Stimulated activated CD4-positive, alpha-beta T cell treated with anti-CD3 and anti-CD28 coated beads, Interleukin-2, amount 100 ng/mL, for 48 hours (primary cell): ENCODE measurements at places on chromosomes 1 and 21.

DNA sequence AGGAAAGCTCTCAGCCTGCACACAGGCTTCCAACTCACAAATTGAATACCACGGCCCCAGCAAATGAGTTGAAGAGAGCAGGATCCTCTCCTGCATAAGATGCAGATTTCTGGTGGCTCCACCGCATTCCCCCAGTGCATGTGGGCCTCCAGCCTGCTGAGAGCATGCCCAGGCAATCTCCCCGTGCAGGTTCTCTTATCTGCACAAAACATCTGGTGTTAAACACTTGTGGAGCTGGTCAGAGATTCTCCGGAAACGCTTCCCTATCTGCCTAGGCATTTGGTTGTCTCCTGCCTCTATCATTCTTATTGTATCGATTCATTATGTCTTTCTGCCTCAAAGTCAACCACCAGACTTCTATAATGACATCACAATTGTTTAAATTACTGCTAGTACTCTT is 1349.0 kb upstream of the B3GALT2 start:
- DNase-seq, result no peak

GRCh38 chr1:53755874-53756273 is 16.9 kb upstream of the GLIS1 start:
- DNase-seq, result no peak

GRCh38 chr1:23554127-23554480 is 5.2 kb downstream of the ID3 start:
- DNase-seq, result no peak

DNA sequence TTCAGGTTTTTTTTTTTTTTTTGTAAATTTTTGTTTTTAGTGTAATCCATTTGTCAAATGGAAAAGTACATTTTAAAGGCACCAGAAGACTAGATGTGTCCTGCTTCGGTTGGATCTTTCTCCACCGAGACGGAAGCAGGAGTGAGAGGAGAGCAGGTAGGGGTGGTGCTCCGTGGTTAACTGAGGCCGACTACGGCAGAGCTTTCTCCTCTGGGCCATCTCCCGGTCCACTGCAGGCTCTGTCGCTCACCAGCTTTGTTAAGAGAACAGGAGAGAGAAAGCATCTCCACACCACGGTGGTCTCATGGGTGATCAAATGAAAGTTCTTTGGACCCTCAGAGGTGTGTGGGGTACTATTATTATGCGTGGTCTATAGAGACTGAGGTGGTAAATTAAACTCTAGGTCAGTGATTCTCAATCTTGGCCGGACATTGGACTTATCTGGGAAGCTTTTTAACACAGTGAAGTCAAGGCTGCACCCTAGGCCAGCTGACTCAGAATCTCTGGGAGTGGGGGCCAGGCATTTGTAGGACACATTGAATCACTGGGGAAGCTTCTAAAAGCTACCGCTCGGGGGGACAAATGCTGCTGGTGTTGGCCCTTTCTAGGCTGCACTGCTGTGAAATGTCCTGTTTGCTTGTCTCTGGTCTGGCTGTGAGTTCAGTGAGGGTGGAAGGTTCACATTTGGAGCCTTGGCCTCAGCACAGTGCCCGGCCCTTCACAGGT is 25.0 kb downstream of the ABCA4 start:
- DNase-seq, result no peak

DNA sequence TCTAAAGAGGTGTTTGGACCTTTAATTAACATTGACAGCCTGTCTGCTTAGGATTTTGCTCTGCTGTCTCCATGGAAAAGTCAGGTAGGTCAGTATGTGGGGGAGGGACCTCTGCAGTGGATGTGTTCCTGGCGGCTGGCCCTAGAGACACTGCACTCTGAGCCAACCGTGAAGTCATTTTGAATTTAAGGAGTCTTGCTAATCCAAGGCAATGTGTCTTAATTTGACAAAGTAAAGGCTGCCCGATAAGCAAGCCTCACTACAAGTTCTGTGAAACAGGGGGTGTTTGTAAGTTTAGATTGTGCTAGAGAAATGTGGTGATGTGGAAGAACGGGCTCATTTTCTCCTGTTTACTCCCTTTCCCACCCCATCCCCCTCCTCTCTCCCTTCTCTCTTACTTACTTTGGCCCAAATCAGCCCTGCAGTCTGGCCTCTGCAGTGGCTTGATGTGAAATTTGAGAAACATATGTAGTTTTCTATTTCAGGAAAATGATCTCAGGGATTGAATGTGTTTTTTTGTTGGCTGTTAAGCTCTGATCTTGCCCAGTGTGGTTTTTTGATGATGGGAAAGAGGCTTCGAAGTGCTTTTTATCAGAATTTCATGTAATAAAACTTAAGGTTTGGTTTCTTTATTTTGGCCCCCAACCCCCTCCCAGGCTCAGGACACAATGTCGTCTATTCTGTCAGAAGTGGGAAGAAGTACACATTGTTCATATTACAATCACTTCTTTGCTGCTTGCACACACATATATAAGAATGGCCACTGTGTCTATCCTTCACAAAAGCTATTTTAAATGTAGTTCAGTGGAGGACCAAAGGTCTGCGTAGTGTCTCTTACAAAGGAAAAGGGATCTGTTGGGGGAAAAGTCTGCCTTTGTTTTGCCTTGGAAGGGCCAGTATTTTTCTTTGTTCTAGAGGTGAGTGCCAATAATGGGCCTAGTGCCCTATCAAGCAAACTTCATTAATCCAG is 96.6 kb downstream of the FGGY start:
- no peak for DNase-seq

DNA sequence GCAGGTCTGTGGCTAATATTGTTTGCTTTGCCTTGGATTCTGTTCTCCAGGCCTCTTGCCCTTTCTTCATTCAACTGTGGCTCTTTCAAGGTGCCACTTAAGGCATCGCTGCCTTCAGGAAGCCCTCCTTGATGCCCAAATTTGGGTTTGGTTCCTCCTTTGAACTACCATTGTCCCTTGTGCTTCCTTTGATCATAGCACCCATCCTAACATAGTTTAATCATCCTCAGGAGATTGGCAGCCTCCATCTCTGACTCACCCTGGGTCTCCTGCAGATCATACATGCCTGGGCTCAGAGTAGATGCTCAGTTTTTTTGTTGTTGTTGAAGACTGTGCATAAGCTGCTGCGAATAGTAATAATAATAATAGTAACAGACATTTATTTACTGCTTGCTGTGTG is 54.4 kb upstream of the ACOT11 start:
- DNase-seq, result no peak

DNA sequence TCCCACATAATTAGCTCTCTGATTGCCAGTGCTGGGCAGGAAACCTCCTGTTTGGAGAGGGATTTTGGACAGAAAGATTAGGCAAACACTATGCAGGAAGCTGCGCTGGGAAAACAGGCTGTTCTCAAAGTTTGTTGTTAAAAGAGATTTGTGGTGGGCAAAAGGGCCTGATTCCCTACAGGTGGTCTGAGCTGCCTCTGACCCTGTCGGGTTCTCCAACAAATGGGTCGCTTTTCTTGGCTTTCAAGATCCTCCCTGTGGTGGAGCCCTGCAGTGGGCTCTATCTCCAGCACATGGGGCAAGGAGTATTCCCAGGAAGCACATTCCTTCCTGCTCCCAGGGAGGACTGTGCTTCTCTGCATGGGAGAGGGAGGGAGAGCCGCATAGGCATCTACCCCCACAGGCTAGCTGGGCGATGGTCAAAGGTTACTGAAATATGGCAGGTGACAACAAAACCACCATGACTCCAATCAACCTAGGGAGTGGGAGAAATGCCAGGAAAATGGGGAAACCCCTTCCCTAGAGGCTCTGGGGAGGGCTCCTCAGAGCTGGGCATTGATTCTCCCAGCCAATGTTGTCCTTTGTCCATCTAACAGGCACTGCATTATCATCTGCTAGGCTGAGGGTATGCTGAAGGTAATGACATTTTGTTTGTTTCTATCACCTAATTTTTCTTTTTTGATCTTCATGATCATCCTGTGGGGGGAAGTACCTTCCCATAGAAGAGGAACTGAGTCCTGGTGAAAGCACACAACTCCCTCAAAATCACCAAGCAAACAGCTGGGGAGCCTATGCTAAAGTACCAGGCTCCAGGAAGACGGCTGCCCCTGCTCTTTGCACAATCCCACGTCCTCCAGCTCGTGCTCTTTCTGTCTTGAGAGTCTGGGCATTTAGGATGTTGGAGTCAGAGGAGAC is 85.3 kb downstream of the PLXNA2 start:
- DNase-seq, result no peak
